ENCODE measurements at places on chromosomes 11 and 22.

DNA sequence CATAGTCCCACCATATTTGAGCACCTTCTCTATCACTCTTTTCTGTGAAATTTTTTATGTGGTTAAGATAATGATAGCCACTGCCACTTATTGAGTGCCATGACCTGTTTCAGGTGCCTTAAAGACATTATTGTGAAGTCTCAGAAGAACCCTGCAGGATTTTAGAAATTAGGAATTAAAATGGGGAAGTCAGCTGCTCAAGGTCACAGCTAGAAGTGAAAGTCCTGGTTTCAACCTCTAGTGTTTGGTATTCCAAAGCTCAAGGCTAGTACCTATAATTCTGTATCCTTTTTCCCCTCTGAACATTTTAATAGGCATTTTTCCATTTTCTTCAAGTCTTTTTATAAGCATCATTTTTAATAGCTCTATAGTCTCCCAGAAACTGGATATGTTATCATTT lies 9.0 kb upstream of the RRM1 start:
- DNase-seq: no peak

- no peak for DNase-seq
Observed at GRCh38 chr22:40238425-40239344, 61.0 kb downstream of the TNRC6B start.

DNA sequence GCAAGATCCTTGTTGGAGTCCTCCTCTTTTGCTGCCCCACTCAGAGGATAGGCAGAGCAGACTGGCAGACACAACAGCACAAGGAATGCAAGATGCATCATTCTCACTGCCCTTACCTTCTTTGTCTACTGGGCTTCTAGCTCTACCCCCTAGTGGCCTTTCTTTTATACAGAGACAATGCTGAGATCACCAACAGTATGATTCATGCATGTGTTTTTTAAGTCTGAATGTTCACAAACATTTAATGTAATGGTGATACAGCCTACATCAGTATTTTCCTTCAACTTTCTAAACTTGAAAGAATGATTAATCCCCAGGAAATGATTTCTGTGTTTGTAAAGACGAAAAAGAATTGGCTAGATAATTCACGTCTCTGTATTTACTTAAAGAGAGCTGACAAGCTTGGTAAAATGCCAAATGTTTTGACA lies at the start of gene MMP10:
Gene MMP10, minus strand, starts transcription at position 138 of the 428 bp plus-strand sequence. Its CDS starts 37 bp downstream, at position 101.
- DNase-seq: peak; percentile 67

DNA sequence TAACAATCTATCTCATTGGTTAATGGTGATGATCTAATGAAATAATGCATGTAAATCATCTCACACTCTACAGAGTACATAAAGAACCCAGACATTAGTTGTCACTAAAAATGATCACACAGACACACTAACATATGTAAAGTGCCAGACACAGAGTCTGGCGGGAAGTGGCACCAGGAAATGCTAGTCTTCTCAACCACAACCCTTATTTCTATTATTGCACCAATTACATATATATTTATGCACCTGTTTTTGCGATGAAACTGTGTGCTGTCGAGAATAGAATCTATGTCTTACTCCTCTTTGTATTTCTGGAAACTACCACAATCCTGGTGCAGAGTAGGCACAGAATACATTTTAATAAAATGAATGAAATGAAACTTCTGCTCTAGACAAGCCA lies 25.9 kb upstream of the POU2AF3 start:
- DNase-seq: no peak

- DNase-seq: no peak
Observed at GRCh38 chr11:15835788-15836411, 520.4 kb downstream of the SOX6 start.
